Suprapubic skin (tissue), 4 donors: ENCODE measurements at places on chromosomes 13 and 19.

- DNase-seq = no peak
- no peak overlapping the region for H3K4me3 ChIP-seq
- no peak overlapping the region for H3K27ac ChIP-seq
- no peaks in the 10 kb centered on the region for H3K36me3 ChIP-seq
- no peaks in the 10 kb centered on the region for H3K27me3 ChIP-seq
- no peaks in the 10 kb centered on the region for H3K4me1 ChIP-seq
These were observed 118.0 kb upstream of the POSTN start for GRCh38 chr13:37716420-37717195.

DNA sequence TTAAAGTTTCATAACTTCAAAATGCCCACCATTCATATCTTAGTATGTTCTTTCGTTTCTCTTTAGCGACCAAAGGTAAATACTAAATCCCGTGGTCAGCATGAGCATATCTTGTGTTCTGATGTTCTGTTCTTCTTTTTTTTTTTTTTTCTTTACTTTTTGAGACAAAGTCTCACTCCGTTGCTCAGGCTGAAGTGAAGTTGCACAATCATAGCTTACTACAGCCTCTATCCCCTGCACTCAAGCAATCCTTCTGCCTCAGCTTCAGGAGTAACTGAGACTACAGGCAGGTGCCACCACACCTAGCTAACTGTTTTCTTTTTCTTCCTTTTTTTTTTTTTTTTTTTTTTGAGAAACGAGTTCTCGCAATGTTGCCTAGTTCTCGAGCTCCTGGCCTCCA lies 60.9 kb upstream of the ATP12A start:
- no peaks in the 10 kb centered on the region for H3K4me1 ChIP-seq
- DNase-seq = no peak
- H3K27ac ChIP-seq = no peak overlapping the region
- no peak overlapping the region for H3K4me3 ChIP-seq
- H3K36me3 ChIP-seq = no peaks in the 10 kb centered on the region

GRCh38 chr19:23118400-23118799 lies 1.6 kb downstream of the ZNF730 start:
- H3K36me3 ChIP-seq = no peaks in the 10 kb centered on the region
- peaks cover 7% of the 10 kb centered on the region for H3K4me1 ChIP-seq
- no peak overlapping the region for H3K4me3 ChIP-seq
- H3K27me3 ChIP-seq = no peaks in the 10 kb centered on the region
- no peak for DNase-seq
- no peak overlapping the region for H3K27ac ChIP-seq

- H3K36me3 ChIP-seq = no peaks in the 10 kb centered on the region
- DNase-seq = no peak
- H3K27me3 ChIP-seq = no peaks in the 10 kb centered on the region
- no peak overlapping the region for H3K27ac ChIP-seq
- H3K4me1 ChIP-seq = no peaks in the 10 kb centered on the region
These were observed 13.6 kb upstream of the EPSTI1 start for GRCh38 chr13:43005460-43006236.

DNA sequence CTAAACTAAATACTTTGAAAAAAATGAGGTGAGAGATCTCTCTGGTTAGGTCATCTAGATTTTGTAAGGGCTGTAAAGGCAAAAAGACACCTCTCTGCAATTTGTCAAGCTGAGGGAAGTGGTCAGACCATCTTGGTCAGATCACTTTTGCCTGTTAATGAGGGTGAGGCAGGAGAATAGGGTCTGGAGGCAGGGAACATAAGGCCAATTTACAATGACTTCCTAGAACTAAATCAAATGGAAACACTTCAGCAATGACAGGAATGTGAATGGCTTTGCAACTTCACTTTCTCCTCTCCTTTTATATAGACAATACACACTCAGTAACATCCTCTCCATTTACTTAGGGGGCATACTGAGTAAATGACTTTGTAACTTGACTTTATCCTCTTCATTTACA lies 1653.4 kb downstream of the SLITRK5 start:
- H3K4me3 ChIP-seq = no peak overlapping the region
- H3K27ac ChIP-seq = no peak overlapping the region
- no peaks in the 10 kb centered on the region for H3K4me1 ChIP-seq
- H3K27me3 ChIP-seq = no peaks in the 10 kb centered on the region

GRCh38 chr13:75220238-75220542 lies 261.8 kb downstream of the TBC1D4 start:
- DNase-seq = no peak
- no peak overlapping the region for H3K27ac ChIP-seq
- H3K36me3 ChIP-seq = no peaks in the 10 kb centered on the region
- no peak overlapping the region for H3K4me3 ChIP-seq
- peaks cover 3% of the 10 kb centered on the region for H3K4me1 ChIP-seq

GRCh38 chr13:106573284-106573846 lies 5.4 kb upstream of the ARGLU1 start:
- no peaks in the 10 kb centered on the region for H3K27me3 ChIP-seq
- no peak overlapping the region for H3K4me3 ChIP-seq
- no peaks in the 10 kb centered on the region for H3K36me3 ChIP-seq

DNA sequence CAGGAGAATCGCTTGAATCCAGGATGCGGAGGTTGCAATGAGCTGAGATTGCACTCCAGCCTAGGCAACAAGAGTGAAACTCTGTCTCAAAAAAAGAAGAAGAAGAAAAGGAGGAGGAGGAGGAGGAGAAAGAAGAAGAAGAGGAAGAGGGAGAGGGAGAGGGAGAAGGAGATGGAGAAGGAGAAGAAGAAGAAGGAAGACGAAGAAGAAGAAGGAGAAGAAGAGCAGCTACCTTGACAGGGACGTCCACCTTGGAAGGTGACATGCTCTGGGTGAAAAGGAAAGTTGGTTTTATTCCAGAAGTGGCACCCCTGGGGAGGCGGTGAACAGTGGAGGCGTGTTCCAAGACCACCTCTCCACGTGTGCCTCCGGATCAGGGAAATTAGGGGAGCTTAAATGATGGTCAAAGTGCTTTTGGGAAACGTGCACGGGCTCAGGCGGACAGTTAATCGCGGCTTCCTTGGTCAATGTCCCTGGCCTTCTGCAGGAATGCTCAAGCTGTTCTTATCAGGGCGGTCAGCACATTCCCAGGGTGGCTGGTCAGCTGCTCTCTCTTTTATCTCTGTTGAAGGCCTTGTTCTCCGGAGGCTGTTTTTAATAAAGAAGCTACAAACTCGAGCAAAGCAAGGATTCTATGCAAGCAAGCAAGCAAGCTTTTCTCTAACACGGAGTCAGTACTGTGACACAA lies 78.9 kb upstream of the PEG3 start:
- H3K4me1 ChIP-seq = no peaks in the 10 kb centered on the region
- no peak overlapping the region for H3K4me3 ChIP-seq

- peaks cover 12% of the 10 kb centered on the region for H3K4me1 ChIP-seq
- H3K27ac ChIP-seq = no peak overlapping the region
- DNase-seq = no peak
- H3K36me3 ChIP-seq = peaks cover 25% of the 10 kb centered on the region
- H3K4me3 ChIP-seq = no peak overlapping the region
These were observed 78.7 kb upstream of the GPR183 start for GRCh38 chr13:99385940-99386339.

DNA sequence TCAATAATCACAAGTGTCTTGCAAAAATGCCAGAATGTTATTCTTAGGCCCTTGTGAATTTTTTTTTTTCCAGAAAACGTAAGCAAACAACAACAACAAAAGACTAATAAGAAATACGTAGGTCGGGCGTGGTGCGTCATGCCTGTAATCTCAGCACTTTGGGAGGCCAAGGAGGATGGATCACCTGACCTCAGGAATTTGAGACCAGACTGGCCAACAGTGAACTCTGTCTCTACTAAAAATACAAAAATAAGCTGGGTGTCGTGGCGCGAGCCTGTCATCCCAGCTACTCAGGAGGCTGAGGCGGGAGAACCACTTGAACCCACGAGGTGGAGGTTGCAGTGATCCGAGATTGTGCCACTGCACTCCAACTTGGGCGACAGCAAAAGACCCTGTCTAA lies 20.9 kb downstream of the TSC22D1 start:
- no peak overlapping the region for H3K4me3 ChIP-seq
- H3K27me3 ChIP-seq = no peaks in the 10 kb centered on the region
- H3K27ac ChIP-seq = no peak overlapping the region
- H3K36me3 ChIP-seq = peaks cover 5% of the 10 kb centered on the region

DNA sequence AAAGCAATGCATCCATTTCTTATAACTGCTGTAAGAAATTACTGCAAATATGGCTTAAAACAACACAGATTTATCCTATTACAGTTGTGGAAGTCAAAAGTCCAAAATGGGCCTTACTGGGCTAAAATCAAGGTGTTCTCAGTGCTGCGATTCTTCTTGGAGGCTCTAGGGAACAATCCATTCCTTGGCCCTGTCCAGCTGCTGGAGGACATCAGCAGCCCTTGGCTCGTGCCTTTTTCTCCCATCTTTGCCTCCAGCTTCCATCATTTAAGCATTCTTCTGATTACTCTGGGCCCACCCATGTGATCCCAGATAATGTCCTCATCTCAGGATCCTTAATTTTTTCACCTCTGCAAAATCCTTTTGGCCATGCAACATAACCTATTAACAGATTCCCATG lies 607.1 kb downstream of the DCT start:
- no peaks in the 10 kb centered on the region for H3K27me3 ChIP-seq
- H3K27ac ChIP-seq = no peak overlapping the region
- no peaks in the 10 kb centered on the region for H3K36me3 ChIP-seq
- H3K4me3 ChIP-seq = no peak overlapping the region
- H3K4me1 ChIP-seq = no peaks in the 10 kb centered on the region
- DNase-seq = no peak

GRCh38 chr13:98297051-98297450 lies 120.0 kb upstream of the RNF113B start:
- H3K4me1 ChIP-seq = peaks cover 39% of the 10 kb centered on the region
- H3K4me3 ChIP-seq = no peak overlapping the region

DNA sequence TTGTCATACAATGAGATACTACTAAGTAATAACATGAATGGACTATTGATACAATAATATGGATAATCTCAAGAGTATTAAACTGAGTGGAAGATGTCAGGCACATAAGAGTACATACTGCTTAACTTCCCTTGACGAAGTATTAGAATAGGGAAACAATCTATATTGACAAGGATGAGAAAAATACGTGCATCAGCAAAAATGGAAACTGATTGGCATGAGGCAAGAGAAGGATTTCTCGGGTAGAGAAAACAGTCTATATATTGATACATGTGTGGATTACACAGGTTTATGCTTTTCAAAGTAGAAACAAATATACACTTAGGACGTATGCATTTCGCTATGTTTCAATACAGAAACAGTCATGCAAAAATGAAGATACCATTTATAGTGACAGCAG lies 57.4 kb downstream of the PRR20E start:
- H3K36me3 ChIP-seq = no peaks in the 10 kb centered on the region
- H3K4me3 ChIP-seq = no peak overlapping the region
- H3K27ac ChIP-seq = no peak overlapping the region
- no peaks in the 10 kb centered on the region for H3K4me1 ChIP-seq
- no peaks in the 10 kb centered on the region for H3K27me3 ChIP-seq

DNA sequence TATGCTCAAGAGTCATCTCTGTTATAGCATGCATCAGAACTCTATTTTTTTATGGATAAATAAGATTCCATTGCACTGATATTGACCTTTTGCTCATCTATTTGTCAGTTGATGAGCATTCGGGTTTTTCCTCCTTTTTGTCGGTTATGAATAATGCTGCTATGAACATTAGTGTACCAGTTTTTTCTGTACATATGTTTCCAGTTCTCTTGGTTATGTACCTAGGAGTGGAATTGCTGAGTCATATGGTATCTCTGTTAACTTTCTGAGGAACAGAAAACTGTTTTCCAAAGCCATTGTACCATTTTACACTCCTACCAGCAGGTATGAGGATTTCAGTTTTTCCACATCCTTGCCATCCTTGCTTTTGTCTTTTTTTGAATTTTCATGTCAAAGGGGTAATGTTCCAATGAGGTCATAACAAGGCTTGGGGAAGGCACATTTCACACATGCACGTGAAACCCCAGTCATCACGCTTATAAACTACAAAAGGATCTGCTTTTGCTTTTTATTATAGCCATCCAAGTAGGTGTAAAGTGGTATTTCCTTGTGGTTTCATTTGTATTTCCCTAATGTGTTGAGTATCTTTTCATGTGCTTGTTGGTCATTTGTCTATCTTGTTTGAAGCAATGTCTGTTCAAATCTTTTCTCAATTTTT lies 14.6 kb downstream of the KBTBD7 start:
- no peak overlapping the region for H3K4me3 ChIP-seq
- no peaks in the 10 kb centered on the region for H3K27me3 ChIP-seq
- no peak overlapping the region for H3K27ac ChIP-seq
- H3K36me3 ChIP-seq = no peaks in the 10 kb centered on the region
- DNase-seq = no peak

DNA sequence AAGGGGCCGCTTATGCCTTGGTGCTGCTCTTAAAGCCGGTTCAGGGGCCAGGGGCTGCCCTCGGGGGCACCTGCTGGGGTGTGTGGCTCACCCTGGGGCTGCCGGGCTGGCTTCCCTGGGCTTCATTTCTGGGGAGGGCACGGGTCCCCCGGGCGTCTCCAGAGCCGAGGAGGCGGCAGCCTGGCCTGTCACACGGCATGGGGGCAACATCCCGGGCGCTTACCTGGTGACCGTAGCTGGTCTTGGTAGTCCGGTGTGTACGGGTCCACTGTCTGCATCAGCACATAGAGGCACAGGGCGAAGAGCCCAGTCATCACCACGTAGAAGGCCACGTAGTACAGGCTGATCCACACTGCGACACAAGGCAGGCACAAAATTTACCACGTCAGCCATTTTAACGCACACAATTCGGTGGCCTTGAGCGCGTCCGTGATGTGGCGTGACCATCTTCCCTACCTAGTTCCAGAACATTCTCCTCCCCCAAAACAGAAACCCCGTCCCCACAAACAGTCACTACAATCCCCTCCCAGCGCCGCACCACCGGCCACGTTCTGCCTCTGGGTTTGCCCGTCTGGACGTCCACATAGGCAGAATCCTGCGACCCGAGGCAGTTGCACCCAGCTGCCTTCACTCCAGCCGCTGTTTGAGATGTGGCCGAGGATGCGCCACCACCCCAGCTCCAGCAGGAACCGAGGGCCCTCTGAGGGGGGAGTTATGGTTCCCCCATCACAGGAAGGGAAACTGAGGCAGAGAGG lies 3.2 kb downstream of the ATP4B start:
- H3K4me1 ChIP-seq = peaks cover 9% of the 10 kb centered on the region
- no peak overlapping the region for H3K4me3 ChIP-seq
- H3K27ac ChIP-seq = no peak overlapping the region

- no peak overlapping the region for H3K4me3 ChIP-seq
- H3K27me3 ChIP-seq = no peaks in the 10 kb centered on the region
- peaks cover 47% of the 10 kb centered on the region for H3K4me1 ChIP-seq
- H3K27ac ChIP-seq = no peak overlapping the region
These were observed 61.9 kb downstream of the MLLT1 start for GRCh38 chr19:6217752-6218334.

GRCh38 chr19:55206664-55207500 lies 2.4 kb downstream of the PTPRH start:
- peaks cover 3% of the 10 kb centered on the region for H3K27me3 ChIP-seq
- peaks cover 22% of the 10 kb centered on the region for H3K4me1 ChIP-seq
- peak overlapping the region; percentile 27 for H3K4me3 ChIP-seq
- peak; percentile 86 for DNase-seq
